ENCODE measurements at places on chromosomes 13 and 19.
A peak's percentile ranks its signal among the peaks of the same experiment; 100 is the strongest.

GRCh38 chr19:3760871-3761361 is 576 bp downstream of the APBA3 start:
- no peak for DNase-seq

GRCh38 chr13:60018536-60018935 is 145.2 kb downstream of the DIAPH3 start:
- peak; percentile 38 for DNase-seq

DNA sequence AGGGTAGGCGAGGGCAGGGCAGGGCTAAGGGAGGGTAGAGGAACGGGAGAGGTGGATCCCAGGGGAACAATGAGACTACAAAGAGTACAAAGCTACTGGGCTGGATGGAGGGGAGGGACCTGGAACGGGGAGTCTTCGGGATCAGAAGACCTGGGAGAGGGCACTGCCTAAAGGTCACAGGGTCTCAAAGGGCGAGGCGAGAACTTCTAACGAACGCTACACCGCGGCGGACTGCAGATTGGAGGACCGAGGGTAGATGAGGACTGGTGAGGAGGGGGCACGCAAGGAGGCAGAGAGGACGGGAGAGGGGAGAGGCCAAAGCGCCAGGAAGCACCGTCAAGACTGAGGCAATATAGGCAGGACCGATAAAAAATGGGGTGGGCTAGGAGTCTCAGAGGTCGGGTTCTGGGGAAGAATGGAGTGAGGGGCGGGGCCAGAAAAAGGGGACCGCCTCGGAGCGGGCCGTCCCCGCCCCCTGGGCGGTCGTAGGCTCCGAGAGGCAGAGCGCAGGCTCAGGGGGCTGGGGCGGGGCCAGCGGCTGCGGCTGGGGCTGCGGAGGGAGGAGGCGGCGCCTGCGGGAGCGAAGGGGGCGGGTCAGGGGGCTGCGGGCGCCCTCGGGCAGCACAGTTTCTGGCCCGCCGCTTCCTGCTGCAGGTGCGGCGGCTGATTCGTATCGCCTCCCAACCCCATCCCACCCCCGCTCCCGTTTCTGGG is 1.3 kb upstream of the KCNC3 start:
- DNase-seq: peak; percentile 88

DNA sequence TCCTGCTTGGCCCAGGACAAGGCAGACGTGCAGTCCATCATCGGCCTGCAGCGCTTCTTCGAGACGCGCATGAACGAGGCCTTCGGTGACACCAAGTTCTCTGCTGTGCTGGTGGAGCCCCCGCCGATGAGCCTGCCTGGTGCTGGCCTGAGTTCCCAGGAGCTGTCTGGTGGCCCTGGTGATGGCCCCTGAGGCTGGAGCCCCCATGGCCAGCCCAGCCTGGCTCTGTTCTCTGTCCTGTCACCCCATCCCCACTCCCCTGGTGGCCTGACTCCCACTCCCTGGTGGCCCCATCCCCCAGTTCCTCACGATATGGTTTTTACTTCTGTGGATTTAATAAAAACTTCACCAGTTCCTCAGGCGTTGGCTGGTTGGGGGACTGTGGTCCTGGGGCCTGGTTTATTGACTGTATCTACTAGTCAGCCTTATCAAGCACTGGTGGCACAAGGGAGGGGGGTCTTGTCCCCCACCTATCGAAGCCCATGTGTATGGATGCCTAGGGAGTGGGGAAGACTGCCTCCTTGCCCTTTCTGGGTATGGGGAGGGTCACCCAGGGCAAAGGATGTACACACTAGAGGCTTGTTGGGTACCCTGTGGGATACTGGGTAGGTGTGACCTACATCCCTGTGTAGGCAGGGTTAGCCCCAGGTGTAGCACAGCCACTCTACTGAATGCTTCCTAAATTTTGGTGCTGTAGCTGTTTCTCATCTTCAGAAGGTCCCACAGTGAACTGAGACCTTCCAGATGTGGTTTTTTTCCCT is 4.4 kb downstream of the CHMP2A start:
- no peak for DNase-seq

GRCh38 chr19:7933411-7933810 is 7.5 kb upstream of the CTXN1 start:
- DNase-seq: no peak

- no peak for DNase-seq
Observed at GRCh38 chr13:98515818-98516465, 61.0 kb downstream of the STK24 start.

DNA sequence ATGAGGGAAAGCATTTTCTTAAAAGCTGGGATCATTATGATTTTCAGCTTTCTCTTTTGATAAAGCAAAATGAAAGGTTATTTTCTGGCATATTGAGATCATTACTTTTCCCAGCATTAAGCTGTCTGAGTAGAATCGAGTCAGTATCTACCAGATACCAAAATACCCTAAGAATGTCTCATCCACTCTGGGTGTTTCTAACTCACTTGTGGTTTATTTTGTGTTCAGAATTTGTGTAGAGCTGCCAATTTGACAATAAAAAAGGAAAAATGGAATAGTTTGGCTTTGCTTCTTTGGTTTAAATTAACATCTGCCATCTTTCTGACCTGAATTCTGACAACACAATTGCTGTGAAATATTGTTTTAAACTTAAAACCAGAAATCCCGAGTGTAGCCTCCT is 438.7 kb upstream of the ARGLU1 start:
- DNase-seq: no peak

DNA sequence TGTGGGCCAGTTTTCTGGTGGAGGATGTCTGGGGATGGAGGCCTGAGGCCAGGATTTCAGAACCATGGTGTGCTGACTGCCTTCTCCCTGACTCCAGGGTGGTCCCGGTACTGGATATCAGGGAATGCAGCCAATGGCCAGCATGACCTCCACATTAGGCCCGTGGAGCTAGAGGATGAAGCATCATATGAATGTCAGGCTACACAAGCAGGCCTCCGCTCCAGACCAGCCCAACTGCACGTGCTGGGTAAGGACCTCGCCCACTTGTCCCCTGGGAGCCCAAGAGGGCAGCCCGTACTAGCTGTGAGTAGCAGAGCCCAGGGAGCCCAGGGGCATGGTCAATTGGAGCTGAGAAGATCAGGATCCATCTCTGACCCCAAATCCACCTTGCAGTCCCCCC is 1.6 kb downstream of the KIRREL2 start:
- no peak for DNase-seq

DNA sequence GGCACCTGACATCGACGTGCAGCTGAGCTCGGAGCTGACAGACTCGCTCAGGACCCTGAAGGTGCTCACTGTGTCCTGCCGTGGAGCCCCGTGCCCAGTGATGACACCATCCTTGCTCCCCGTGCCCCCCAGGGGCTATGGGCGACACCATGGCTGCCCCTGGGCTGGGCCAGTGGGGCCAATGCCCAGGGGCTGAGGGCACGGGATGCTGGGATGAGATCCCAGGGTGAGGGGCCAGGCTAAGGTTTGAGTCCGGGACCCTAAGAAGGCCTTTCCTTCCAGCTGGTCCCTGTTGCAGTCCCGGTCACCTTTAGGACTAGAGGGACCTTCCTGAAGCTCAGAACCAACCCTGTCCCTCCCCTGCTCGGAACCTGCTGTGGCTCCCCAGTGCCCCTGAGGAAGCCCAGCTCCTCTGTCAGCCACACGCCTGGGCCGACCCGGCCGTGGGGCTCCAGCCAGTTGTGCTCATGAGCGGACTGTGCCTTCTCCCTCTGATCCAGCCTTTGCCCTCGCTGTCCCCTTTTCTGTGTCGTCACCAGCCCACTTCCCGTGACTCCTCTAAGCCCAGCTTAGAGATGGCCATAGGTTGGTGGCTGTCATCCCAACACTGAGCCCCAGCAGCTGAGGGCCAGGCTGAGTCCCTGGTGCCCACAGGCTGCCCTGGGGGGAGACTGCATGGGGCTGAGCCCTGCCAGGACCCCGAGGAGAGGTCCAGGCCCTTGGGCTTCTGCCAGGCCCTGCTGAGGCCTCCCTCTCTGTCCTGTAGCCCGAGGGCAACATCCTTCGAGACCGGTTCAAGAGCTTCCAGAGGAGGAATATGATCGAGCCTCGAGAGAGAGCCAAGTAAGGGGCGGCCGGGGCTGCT is 10.6 kb downstream of the NOP53 start:
- no peak for DNase-seq

- no peak for DNase-seq
Observed at GRCh38 chr13:113748101-113748861, 10.7 kb upstream of the TMEM255B start.

DNA sequence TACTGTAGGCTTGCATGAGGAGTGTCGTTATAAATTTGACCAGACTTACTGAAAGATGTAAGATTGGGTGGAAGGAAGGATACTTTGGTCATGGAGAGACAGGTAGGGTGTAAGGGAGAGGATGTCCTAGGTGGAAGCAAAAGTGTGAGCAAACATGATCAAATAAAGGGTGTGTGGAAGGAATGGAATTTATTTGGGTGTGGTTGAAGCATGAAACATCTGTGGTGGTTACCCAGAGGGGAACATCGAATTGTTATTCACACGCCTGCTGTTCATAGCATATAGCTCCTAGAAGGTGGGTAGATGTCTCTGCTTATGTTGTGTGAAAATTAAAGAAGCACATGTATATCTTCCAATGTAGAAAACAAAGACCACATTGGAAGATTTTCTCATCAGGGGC is 157.7 kb downstream of the ATP8A2 start:
- DNase-seq: no peak

GRCh38 chr13:73482556-73482955 is 423.8 kb downstream of the KLF5 start:
- DNase-seq: no peak

GRCh38 chr13:32600890-32601289 is 14.6 kb downstream of the PDS5B start:
- no peak for DNase-seq

GRCh38 chr19:6706633-6706958 is 13.9 kb downstream of the C3 start:
- DNase-seq: no peak

DNA sequence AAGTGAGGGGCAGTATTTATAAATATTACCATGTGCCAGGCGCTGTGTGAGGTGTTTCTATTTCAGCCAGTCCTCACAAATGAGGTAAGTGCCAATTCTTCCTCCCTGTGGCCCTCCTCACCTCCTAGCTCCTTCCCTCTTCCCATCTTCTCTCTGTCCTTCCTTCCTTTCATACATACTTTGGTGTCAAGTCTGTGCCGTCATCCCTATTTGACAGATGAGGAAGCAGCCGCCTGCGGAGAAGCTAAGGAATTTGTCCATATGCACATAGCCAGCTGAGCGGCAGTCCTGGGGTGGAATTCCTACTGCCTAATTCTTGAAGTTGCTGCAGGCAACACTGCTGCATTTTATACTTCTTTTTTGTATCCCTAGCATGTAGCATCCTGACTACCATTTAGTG is 150.8 kb downstream of the B3GLCT start:
- DNase-seq: no peak

DNA sequence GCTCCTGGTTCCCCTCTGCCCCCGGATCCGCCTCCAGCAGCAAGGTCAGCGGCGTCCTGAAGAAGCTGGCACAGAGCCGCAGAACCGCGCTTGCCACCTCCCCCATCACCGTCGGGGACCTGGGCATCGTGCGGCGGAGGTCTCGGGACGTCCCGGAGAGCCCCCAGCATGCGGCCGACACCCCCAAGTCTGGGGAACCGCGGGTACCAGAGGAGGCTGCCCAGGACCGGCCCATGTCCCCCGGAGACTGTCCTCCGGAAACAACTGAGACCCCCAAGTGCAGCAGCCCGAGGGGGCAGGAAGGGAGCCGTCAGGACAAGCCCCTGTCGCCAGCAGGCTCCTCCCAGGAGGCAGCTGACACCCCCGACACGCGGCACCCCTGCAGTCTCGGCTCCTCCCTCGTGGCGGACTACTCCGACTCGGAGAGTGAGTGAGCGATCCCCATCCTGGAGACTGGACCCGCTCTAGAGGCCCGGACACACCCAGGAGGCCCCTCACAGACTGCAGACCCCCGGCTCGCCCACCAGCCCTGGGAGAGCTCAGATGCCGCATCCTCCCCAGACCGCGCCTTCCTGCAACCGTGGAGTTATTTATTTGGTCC is 1.6 kb upstream of the MRI1 start:
- no peak for DNase-seq

DNA sequence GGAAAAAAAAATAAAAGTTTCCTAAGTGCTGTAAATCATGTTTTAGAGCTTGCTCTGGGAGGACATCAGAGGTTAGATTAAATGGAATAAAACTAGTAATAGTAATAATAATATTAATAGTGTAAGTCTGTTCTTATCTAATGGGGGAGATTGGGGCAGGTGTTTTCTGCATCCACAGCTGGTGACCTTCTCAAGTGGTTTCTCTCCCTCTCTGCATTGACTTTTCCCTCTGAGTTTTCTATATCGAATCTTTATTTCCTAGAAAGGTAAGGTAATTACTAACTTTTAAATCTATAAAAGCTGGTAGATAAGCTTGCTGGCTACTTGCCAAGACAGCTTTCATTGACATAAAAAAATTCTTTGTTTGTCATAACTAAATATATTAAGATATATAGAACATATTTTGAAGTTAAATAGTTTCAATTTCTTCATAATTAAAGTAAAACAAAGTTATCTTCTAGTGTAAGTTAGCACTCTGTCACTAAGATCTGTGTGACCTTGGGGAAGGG is 49.6 kb upstream of the DIAPH3 start:
- no peak for DNase-seq
